ENCODE measurements at places on chromosomes 1 and 21. TPM values are rescaled to one million over a fixed set of nuclear protein-coding genes. Genes with fewer than 3 reads are reported as not detected.

PTAFR gene
- 2.4 TPM for polyA plus RNA-seq

THEM4 gene
- 27.9 TPM for polyA plus RNA-seq

C1QTNF12 gene
- polyA plus RNA-seq = 9.9 TPM

PIP5K1A gene
- polyA plus RNA-seq = 15.5 TPM

AJAP1 gene
- polyA plus RNA-seq = 2.7 TPM

SPRR1B gene
- polyA plus RNA-seq = not detected

ST6GALNAC5 gene
- 0.34 TPM for polyA plus RNA-seq

SMCP gene
- not detected for polyA plus RNA-seq

DNM3 gene
- polyA plus RNA-seq = 5.9 TPM

CHRM3 gene
- polyA plus RNA-seq = 1.4 TPM

PLEKHM2 gene
- polyA plus RNA-seq = 21.7 TPM

HUNK gene
- 2.7 TPM for polyA plus RNA-seq

AMPD1 gene
- polyA plus RNA-seq = not detected

DNA sequence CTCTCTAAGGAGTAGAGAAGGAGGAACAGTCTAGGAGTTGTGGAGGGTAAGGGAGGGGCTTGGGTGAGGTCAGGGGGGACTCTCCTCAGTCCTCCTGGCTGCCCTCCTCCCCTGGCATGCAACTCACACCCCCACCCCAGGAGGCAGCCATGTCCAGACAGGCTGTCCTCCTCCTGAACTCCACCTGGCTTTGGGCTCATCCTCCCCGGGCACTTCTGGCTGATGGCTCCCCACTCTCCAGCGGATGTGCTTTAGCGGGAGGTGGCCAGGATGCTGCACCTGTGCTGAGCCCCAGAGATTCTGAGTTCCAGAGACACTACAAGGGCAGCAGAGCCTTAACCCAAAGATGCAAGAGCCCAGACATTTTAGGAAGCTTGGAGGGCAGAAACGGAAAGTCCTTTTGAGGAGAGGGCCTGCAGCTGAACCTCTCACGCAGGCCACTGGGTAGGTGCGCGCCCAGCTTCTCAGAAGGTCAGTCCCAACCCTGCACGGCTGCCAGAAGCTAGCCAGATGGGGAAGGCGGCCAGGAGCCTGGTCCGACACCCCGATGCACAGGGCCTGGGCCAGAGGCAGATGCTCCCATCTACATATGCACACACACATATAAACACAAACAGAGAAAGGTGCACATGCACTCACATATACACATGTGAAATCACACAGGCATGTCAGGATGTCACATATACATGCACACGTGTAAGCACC, 83.4 kb downstream of the PDE9A start:
- no peak overlapping the region for H3K4me3 ChIP-seq
- DNase-seq = peak; percentile 8
- H3K27ac ChIP-seq = peak overlapping the region; percentile 89

DNA sequence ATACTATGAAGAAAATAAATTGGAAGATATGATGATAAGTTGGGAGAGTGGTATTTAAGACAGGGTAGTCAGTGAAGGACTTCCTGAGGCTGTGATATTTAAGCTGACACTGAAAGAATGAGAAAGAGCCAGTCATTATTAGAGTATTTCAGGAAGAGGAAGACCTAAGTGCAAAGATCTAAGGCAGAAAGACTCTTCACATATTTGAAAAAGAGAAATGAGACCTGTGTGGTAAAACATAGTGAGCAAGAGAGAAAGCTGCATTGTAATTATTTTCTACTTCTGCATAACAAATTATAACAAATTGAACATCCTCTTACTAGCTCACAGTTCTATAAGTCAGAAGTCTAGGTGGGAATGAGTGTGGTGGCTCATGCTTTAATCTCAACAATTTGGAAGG, 34.6 kb upstream of the DOCK7 start:
- DNase-seq = no peak
- H3K27me3 ChIP-seq = no peaks in the 10 kb centered on the region
- no peak overlapping the region for H3K4me3 ChIP-seq
- no peaks in the 10 kb centered on the region for H3K4me1 ChIP-seq
- no peaks in the 10 kb centered on the region for H3K36me3 ChIP-seq

DNA sequence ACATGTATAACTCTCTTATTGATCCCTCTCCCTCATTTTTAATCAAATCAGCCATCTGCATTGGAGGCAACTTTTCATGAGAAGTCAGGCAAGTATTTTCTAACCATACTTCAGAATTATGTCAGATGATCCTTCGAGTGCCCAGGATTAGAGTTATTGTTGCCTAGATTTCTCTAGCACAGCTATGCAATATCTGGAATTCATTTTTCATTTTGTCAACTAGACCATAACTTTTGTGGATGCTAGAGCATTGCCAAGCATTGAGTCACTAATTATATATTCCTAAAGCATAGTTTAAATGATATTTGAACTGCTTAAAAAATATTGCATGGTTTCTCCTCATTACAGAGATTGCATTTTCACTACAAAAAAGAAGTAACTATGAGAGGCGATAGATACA, 21.2 kb downstream of the HFM1 start:
- H3K4me1 ChIP-seq = no peaks in the 10 kb centered on the region
- no peaks in the 10 kb centered on the region for H3K36me3 ChIP-seq
- no peak overlapping the region for H3K27ac ChIP-seq
- no peak overlapping the region for H3K4me3 ChIP-seq

- DNase-seq = no peak
- no peaks in the 10 kb centered on the region for H3K4me1 ChIP-seq
- H3K36me3 ChIP-seq = no peaks in the 10 kb centered on the region
- H3K4me3 ChIP-seq = no peak overlapping the region
Observed at GRCh38 chr1:29958271-29958670, 721.9 kb downstream of the PTPRU start.

- H3K27ac ChIP-seq = no peak overlapping the region
- no peaks in the 10 kb centered on the region for H3K27me3 ChIP-seq
- no peaks in the 10 kb centered on the region for H3K4me1 ChIP-seq
- no peak overlapping the region for H3K4me3 ChIP-seq
- DNase-seq = no peak
Observed at GRCh38 chr1:71074681-71075080, 6.2 kb downstream of the ZRANB2 start.

DNA sequence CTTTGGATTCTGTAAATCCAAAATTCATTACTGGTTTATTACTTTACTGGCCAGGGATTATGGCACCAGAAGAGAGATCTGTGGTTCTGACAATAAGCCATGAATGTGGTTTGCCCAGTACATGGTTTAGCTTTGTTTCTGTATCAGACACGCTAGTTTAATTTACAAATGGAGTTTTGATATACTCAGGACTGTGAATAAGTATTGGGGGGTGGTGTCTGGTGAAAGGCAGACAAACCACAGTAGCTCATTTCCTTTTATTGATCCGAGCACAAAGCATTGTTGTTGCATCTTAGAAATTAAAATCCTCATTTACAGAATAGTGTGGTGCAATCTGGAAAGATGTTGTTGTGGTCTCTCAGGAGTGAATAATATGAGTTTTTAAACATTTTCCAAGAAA, 96.0 kb downstream of the ST6GALNAC3 start:
- H3K27ac ChIP-seq = no peak overlapping the region
- H3K36me3 ChIP-seq = no peaks in the 10 kb centered on the region
- no peaks in the 10 kb centered on the region for H3K4me1 ChIP-seq
- H3K27me3 ChIP-seq = no peaks in the 10 kb centered on the region

GRCh38 chr21:26070822-26071425, 99.6 kb downstream of the APP start:
- no peaks in the 10 kb centered on the region for H3K36me3 ChIP-seq
- peaks cover 7% of the 10 kb centered on the region for H3K4me1 ChIP-seq
- peak; percentile 54 for DNase-seq
- H3K27me3 ChIP-seq = no peaks in the 10 kb centered on the region

DNA sequence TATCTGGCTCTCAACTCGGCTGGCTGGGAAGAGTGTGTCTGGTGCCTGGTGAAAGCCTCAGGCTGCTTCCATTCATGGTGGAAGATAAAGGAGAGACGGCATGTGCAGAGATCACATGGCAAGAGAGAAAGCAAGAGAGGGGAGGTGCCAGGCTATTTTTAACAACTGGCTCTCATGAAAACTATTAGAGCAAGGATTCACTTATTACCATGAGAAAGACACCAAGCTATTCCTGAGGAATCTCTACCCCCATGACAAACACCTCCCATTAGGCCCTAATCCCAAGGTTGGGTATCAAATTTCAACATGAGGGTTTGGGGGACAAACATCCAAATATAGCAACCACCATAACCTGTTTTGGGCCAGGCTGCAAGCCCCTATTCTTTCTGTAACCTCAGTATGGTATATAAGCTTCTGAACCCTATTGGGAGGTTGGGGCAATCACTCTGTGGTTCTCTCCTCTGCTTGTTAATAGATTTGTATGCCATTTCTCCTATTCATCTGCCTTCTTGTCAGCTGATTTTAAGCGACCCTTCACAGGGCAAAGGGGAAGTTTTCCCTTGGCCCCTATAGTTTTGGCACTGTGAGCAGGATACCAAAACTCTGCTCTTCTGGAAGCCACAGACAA, 179.0 kb upstream of the TNR start:
- H3K27ac ChIP-seq = no peak overlapping the region
- no peaks in the 10 kb centered on the region for H3K4me1 ChIP-seq
- no peaks in the 10 kb centered on the region for H3K27me3 ChIP-seq
- no peaks in the 10 kb centered on the region for H3K36me3 ChIP-seq

- H3K4me3 ChIP-seq = no peak overlapping the region
- no peaks in the 10 kb centered on the region for H3K4me1 ChIP-seq
- no peaks in the 10 kb centered on the region for H3K27me3 ChIP-seq
- no peaks in the 10 kb centered on the region for H3K36me3 ChIP-seq
- no peak overlapping the region for H3K27ac ChIP-seq
Observed at GRCh38 chr1:64440183-64440826, 29.6 kb upstream of the CACHD1 start.

DNA sequence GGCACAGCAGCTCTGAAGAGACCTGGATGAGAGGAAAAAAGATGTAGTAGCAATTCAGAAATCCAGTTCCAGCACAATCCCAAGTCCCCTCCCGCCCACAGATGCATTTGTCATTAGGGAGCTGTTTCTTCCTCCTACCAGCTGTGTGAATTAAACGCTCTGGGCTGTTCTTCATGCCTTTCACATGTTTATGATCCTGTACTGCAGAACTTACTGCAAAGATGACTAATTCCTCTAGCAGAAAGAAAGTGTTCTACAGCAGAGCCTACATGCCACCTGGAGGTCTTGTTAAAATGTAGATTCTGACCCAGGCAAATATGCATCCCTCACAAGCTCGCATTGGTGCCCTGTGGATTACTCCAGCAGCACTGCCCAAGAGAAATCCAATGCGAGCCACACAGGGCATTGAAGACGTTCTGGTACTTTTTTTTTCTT, 6.5 kb downstream of the ENO1 start:
- H3K27ac ChIP-seq = peak overlapping the region; percentile 40
- H3K27me3 ChIP-seq = no peaks in the 10 kb centered on the region
- H3K4me1 ChIP-seq = peaks cover 43% of the 10 kb centered on the region

GRCh38 chr1:66532798-66533783, 862 bp upstream of the SGIP1 start:
- no peaks in the 10 kb centered on the region for H3K36me3 ChIP-seq
- peak overlapping the region; percentile 90 for H3K27ac ChIP-seq
- H3K4me3 ChIP-seq = peak overlapping the region; percentile 81
- peak; percentile 77 for DNase-seq
- no peaks in the 10 kb centered on the region for H3K27me3 ChIP-seq

DNA sequence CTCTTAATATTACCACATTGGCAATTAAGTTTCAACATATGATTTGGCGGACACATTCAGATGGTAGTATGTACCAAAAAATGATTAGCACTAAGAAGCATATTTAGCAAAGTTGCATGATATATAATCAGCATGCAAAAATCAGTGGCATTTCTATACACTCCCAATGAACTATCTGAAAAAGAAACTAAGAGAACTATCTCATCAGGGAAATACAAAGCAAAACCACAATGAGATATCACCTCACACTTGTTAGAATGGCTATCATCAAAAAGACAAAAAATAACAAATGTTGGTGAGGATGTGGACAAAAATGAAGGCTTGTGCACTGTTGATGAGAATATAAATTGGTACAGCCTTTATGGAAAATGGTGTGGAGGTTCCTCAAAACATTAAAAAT, 31.4 kb upstream of the DENND1B start:
- no peaks in the 10 kb centered on the region for H3K36me3 ChIP-seq
- H3K27ac ChIP-seq = no peak overlapping the region
- H3K4me1 ChIP-seq = no peaks in the 10 kb centered on the region
- no peak overlapping the region for H3K4me3 ChIP-seq

DNA sequence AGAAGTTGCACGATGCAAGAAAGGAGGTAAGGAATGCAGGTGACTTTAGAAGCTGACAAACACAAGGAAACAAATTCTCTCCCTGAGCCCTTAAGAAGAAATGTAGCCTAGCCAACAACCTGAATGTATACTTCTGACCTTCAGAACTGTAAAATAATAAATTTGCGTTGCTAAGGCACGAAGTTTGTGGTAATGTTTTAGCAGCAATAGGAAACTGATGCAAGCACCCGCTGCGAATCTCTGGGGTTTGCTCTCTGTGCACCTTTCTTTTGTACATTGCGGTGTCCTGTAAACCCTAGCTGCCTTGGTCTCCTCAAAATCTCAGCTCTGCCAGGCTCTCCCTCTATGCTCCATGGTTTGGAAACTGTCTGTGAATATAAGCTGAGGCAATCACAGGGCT, 15.1 kb downstream of the CD53 start:
- no peak overlapping the region for H3K4me3 ChIP-seq
- no peaks in the 10 kb centered on the region for H3K36me3 ChIP-seq
- no peak overlapping the region for H3K27ac ChIP-seq
- DNase-seq = no peak
- H3K4me1 ChIP-seq = no peaks in the 10 kb centered on the region

DNA sequence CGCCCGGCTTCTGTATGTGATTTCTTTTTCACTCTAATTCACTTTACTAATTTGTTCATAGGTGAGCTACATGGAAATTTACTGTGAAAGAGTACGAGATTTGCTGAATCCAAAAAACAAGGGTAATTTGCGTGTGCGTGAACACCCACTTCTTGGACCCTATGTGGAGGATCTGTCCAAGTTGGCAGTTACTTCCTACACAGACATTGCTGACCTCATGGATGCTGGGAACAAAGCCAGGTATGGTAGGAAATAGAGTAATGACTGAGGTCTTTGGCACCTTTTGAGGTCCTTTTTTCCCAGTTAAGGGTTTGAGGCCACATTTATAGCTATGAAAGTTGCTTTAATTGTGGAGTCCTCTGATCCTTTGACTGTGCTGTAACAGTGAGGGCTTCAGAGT, 56.9 kb downstream of the KIF1B start:
- H3K4me3 ChIP-seq = no peak overlapping the region
- H3K4me1 ChIP-seq = no peaks in the 10 kb centered on the region
- peaks cover 3% of the 10 kb centered on the region for H3K36me3 ChIP-seq
- no peak for DNase-seq
- H3K27me3 ChIP-seq = no peaks in the 10 kb centered on the region
- H3K27ac ChIP-seq = no peak overlapping the region

DNA sequence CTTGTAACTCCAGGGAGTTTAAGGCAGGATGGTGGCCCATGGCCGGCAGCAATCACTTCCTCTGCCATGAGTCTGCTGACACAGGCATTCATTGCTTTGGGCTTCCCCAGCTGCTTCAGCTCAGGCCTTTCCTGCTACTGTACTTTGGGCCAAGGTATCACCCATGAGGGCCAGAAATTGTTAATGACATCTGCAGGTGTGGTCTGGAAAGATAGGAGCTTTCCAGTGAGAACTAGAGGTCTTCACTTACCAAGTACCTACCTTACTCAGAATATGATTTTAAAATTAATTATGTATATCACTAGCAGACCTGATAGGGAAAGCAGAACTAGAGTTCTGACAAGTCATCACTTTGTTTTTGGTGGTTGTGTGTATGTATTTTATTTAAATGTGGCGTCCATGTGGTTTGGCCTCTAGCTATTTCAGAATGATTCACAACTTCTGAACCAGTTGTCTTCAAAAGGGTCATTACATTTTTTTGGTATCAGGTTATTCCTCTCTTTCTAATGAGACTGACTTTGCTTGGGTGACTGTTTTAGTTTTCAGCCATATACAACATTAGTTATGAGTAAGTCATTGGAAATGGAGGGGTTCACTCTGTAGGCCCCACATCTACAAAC, 2.7 kb downstream of the RGL1 start:
- peak overlapping the region; percentile 68 for H3K4me3 ChIP-seq
- H3K27me3 ChIP-seq = no peaks in the 10 kb centered on the region
- no peak for DNase-seq
- peak overlapping the region; percentile 61 for H3K27ac ChIP-seq

Data from kidney (tissue), 22 donors.